ENCODE measurements at places on chromosomes 2 and 18.

- no peak for DNase-seq
Measured at GRCh38 chr18:50151926-50152325, 43.0 kb downstream of the MYO5B start.

DNA sequence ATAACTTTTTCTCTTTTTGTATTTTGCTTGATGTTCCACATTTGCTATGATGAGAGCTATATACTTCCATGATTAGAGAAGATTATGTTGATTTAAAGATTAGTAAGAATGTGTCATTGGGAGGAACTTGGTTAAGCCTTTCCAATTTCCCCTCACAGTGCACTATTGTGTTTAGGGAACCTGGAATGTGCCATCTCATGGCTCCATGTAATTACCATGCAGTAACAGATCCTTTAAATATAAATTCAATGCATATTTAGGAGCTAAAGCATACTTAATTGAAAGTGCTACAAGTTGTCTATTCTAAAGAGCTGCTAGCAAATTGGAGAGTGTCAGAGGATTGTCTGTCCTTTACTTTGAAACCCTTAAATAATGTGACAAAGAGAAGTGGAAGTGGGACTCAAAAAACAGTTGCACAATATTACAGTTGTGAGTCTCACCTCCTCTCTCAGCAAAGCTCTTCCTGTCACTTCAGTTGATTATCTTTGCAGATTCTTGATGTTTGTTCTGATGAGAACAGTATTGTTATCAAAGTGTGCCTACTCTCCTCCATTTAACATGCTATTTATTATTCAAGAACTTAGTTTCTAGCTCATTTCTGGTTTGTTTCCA lies 1162.7 kb upstream of the ZEB2 start:
- no peak for DNase-seq

DNA sequence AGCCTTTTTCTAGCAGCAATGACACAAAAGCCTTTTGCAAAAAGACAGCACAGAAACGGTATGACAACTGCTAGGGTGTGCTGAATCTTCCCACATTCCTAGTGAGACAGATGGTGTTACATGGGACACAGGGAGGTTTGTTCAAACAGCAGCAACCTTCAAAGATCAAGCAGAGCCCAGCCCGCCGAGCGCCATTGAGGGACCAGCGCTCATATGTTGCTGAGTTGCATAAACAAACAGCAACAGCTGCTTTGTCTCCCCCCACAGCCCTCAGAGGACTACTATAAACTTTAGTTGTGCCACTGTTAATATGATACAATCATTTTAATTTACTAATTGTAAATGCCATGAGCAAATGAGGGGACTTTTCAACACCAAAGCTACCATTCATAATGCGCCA lies 117.7 kb downstream of the ZEB2 start:
- no peak for DNase-seq

DNA sequence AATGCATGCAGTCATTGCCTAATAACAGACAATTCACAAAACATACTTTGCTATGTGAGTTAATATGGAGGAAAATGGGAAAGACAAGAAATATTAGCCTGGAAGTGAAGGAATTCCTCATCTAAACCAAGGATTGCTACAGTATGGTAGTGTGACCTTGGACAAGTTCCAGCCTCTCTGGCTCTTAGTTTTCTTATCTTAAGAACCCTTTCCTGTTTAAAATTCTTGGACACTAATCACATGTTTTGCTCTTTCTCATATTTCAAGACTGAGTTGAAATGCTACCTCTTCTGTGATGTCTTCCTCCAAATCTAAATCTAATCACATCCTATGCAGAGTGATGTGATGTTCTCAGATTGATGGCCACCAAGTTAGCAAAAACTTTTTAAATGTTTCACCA lies 20.8 kb upstream of the ADAM23 start:
- no peak for DNase-seq

DNA sequence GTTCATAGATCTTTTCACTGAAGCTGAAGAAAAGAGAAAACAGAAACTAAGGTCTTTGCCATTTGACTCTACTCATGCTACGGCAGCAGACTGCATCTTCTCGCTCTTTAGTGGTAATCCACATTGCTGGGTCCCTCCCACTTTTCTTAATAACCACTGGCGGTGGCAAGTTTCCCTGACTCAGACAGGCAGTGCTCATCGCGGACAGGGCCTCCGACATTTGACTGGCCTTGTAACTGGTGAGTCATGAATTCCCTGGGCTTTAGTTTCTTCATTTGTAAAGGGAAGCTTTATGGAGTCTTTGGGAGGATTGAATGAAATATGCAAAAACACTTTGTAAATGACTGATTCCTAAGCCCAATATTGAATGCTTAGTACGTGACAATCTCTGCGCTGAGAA lies 238.2 kb upstream of the RBBP8 start:
- peak; percentile 74 for DNase-seq

GRCh38 chr2:110823165-110823564 lies 90.8 kb downstream of the ACOXL start:
- DNase-seq = no peak

DNA sequence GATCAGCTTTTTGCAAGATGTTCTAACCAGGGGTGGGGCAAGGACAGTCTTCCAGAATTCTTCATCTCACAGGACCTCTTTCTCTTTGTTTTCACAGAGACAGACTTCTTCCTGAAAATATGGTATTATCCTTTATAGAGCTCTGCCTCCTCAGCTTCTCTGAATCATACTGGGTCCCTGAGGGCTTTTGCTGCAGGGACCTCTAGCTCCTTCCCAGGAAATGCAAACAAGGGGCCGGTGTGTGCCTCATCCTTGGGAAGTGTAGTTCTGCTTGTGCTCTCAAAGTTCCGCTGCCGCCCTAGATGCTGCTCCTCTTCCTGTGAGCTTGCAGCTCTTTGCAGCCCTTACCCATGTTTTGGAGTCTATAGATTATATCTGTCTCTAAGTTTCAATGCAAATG lies 99.5 kb upstream of the NPAS2 start:
- no peak for DNase-seq

DNA sequence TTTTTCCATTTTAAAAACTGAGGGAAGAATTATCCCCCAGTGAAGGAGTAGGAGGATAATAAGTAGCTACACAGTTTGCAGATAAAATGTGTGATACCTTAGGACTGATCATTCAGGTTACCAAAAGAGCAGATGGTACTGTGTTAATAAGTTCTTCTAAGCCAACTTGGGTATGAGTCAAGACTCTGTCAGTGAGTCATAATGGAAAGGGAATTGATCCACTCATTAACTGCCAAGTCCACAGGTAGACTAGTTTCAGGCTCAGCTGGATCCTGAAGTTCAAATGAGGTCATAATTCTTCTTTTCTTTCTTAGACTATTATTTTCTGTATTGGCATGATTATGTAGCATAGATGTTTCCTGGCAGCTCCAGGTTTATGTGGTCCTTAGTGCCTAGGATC lies 142.4 kb upstream of the ALPP start:
- DNase-seq = no peak

DNA sequence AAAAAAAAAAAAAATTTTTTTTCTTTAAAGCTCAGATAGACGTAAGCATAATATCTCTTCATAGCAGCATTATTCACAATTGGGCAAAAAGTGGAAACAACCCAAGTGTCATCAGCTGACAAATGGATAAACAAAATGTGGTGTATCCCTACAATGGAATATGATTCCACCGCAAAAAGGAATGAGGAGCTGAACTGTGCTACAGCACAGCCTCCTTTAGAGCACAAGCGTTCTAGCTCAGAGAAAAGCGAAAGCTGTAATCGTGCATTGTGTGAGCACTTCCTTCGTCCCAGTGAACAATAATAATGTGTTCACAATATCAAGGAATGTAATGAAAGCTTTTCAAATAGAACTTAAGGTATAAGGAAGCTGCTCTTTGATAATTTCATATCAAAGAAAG lies 11.7 kb upstream of the CHMP1B start:
- DNase-seq = no peak

GRCh38 chr2:50727636-50728339 lies 304.1 kb downstream of the NRXN1 start:
- no peak for DNase-seq

DNA sequence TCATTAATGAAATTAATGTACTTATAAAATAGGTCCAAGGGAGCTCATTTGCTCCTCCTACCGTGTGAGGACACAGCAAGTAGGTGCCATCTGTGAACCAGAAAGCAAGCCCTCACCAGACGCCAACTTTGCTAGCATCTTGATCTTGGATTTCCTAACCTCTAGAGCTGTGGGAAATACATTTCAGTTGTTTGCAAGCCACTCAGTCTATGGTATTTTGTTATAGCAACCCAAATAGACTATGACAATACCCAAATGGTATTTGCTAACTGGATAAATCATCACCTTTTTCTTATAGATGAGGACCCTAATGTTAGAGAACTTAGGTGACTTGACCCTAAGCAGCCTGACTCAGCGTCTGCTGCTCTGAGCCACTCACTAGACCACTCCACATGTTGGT lies 379.6 kb downstream of the HRH4 start:
- DNase-seq = no peak

GRCh38 chr2:65231121-65231520 lies 3.5 kb downstream of the ACTR2 start:
- DNase-seq = no peak
